ENCODE measurements at places on chromosomes 1 and 21.

DNA sequence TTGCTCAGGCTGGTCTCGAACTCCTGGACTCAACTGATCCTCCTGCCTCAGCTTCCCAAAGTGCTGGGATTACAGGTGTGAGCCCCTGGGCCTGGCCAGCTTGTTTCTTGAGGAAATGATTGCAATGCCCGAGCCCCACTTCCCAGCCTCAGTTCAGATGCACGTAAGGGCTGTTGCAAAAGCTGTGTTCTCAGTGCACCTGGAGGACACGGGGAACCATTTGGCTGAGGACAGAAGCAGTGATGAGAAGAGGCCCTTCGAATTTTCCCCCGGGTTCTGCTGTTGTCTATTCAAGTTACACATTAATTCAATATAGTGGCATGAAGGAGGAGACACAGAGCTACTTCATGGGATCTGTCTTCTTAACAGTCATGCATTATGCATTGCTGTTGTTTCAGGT is 78.8 kb upstream of the WDR26 start:
- peak; percentile 74 for DNase-seq

GRCh38 chr1:177368255-177368654 is 197.5 kb downstream of the BRINP2 start:
- peak; percentile 50 for DNase-seq

GRCh38 chr1:18580691-18581419 is 49.8 kb upstream of the PAX7 start:
- no peak for DNase-seq

GRCh38 chr1:233337505-233337904 is 10.0 kb downstream of the MAP3K21 start:
- DNase-seq, result no peak

Measured in DMS53 (cell line).